ENCODE measurements at places on chromosomes 2 and 18.

DNA sequence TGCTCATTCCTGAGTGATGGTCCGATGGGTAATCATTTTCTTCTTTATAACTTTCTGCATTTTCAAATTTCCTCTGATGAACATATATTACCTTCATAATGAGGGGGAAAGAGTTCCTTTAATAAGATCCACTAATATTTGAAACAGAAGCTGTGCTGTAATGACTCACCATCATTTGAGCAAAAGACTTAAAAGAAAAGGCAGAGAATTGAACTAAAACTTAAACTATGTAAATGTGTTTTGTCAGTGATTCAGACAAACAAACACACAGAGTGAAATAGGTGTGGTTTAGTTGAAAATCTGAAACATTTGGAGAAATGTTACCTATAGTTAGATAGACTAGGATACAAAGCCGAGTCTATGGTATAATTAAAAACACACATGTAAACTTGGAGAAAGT lies 209.6 kb downstream of the STK39 start:
- no peak for DNase-seq
- H3K27ac ChIP-seq: no peak overlapping the region
- no peaks in the 10 kb centered on the region for H3K27me3 ChIP-seq
- peaks cover 47% of the 10 kb centered on the region for H3K4me1 ChIP-seq

GRCh38 chr2:72236445-72237067 lies 88.9 kb upstream of the CYP26B1 start:
- H3K4me3 ChIP-seq: no peak overlapping the region
- no peak for DNase-seq
- no peaks in the 10 kb centered on the region for H3K36me3 ChIP-seq
- no peak overlapping the region for H3K27ac ChIP-seq

DNA sequence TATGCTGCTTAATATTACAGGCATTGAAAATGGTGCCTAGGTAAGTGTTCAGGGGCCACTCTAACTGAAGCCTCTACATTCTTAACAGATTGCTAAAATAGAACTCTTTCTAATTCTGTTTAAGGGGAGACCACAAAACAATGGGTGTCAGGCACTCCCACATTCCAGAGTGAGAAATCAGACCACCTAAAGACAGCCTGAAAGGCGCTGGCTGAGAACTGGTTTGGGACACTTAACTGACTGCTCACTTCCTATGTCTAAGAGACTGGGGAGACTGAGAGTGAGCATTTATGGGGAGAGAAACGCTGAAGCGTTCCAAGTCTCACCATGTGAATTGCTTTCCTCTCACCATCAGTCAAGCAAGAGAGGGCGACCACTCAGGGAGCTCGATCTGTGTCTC lies 108.8 kb upstream of the ITGB6 start:
- no peak overlapping the region for H3K27ac ChIP-seq
- no peak overlapping the region for H3K4me3 ChIP-seq
- peaks cover under 1% of the 10 kb centered on the region for H3K4me1 ChIP-seq
- no peak for DNase-seq
- H3K36me3 ChIP-seq: peaks cover 24% of the 10 kb centered on the region
- no peaks in the 10 kb centered on the region for H3K27me3 ChIP-seq

- peaks cover 39% of the 10 kb centered on the region for H3K4me1 ChIP-seq
- H3K4me3 ChIP-seq: peak overlapping the region; percentile 38
- peak overlapping the region; percentile 68 for H3K27ac ChIP-seq
- H3K36me3 ChIP-seq: peaks cover 32% of the 10 kb centered on the region
- DNase-seq: no peak
- H3K27me3 ChIP-seq: no peaks in the 10 kb centered on the region
Observed at GRCh38 chr2:157837851-157838441, 38.2 kb downstream of the ACVR1 start.

- H3K27ac ChIP-seq: no peak overlapping the region
- H3K36me3 ChIP-seq: no peaks in the 10 kb centered on the region
- H3K4me3 ChIP-seq: no peak overlapping the region
- H3K27me3 ChIP-seq: no peaks in the 10 kb centered on the region
Observed at GRCh38 chr2:234821946-234822475, 129.8 kb upstream of the SH3BP4 start.

DNA sequence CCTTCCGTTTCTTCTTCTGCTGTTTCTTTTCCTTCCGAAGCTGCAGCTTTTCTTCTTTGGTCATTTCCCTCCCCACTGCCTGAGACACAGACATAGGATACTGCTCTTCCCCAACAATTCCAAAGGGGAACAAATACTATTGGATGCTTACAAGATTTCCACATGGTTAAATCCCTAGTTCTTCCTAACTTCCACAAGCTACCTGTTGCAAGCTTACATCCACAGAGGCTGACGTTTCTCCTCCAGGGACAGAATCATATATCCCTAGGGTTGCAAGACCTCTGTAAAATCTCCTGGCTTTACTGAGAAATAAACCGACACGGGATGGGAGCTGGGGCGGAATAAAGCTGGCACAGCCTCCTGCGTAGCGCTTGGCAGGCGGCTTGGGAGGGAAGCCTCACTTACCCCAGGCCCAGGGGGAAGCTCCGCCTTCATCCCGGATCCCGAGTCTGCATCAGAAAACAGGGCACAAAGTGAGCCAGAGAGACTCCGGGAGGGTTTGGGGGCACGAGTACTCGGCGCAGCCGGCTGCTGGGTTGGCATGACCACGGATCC lies 590 bp downstream of the EIF2B4 start:
- no peaks in the 10 kb centered on the region for H3K27me3 ChIP-seq
- H3K36me3 ChIP-seq: peaks cover 74% of the 10 kb centered on the region
- H3K27ac ChIP-seq: peak overlapping the region; percentile 82
- H3K4me1 ChIP-seq: peaks cover 23% of the 10 kb centered on the region
- DNase-seq: no peak

- DNase-seq: no peak
- no peaks in the 10 kb centered on the region for H3K36me3 ChIP-seq
- no peaks in the 10 kb centered on the region for H3K27me3 ChIP-seq
- H3K4me3 ChIP-seq: no peak overlapping the region
- no peak overlapping the region for H3K27ac ChIP-seq
Observed at GRCh38 chr2:8552293-8552801, 129.5 kb upstream of the ID2 start.

DNA sequence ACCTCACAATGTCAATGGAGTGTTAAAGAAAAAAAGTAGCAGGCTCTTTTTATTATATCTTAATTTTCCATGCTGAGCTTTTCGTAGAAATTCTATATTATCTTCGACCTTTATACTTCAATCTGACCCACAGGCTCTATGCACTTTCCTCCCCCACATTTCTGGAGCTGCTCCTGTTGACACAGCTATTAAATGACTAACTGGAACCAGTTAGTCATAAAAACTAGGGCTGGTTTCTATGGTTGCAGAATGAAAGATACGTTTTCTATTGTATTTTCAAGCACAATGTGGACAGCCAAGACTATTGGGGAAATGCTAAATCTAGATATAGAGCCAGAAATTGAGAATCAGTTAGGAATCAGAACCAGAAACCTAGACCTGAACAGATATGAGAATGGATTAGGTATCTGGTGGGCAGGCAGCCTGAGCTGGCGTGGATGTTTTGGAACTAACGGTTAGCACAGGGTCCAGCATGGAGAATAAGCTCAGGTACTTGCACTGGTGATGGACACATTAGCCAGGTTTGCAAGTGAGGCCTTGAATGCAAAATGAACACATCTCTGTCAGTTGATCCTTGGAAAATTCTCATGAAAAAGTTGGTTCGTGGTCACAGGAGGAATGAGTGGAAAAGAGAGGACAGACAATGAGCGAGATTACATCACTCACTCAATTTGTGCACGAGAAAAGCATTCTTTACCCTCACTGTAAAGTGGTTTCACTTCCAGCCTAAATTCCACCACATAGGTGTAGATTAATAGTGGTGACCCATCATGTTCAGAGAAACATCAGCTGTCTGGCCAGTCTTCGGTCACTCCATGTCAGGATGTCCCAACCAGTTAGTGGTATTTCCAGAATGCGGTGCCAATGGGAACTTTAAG lies 144.6 kb upstream of the EPHA4 start:
- H3K27ac ChIP-seq: peak overlapping the region; percentile 33
- H3K36me3 ChIP-seq: no peaks in the 10 kb centered on the region
- no peaks in the 10 kb centered on the region for H3K4me1 ChIP-seq
- no peak overlapping the region for H3K4me3 ChIP-seq

DNA sequence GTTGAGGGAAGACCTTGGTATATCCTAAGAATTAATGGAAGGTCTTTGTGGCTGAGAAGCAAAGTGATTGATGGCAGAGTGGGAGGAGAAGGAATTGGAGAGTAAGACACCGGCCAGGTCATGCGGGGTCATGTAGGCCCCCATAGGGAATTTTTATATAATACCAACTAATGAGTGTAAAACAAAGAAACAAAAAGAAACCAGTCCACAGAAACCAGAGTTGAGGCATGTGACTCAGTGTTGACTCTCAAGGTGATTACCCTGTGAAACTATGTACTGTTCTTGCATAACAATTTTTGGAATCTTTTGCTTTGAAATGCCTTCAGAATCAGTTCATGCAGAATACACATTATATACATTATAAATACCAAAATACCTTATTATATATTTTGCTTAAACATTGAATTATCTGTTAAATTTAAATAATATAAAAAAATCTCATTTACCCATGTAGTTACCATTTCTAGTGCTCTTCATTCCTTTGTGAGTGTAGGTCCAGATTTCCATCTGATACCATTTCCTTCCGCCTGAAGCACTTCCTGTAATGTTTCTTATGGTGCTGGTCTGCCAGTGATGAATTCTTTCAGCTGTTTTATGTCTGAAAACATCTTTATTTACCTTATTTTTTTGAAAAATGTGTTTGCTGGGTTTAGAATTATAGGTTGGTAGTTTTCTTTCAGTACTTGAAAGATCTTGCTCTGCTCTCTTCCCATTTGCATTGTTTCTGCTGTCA lies 8.6 kb downstream of the CLIP4 start:
- DNase-seq: no peak
- H3K36me3 ChIP-seq: peaks cover 66% of the 10 kb centered on the region
- H3K27ac ChIP-seq: no peak overlapping the region
- no peak overlapping the region for H3K4me3 ChIP-seq

GRCh38 chr2:45729753-45730512 lies 78.5 kb downstream of the PRKCE start:
- peaks cover 2% of the 10 kb centered on the region for H3K4me1 ChIP-seq
- DNase-seq: no peak
- no peak overlapping the region for H3K27ac ChIP-seq
- H3K4me3 ChIP-seq: no peak overlapping the region
- no peaks in the 10 kb centered on the region for H3K27me3 ChIP-seq

GRCh38 chr2:39534095-39534711 lies 97.1 kb upstream of the MAP4K3 start:
- no peak for DNase-seq
- H3K4me1 ChIP-seq: peaks cover 6% of the 10 kb centered on the region
- H3K27me3 ChIP-seq: peaks cover 5% of the 10 kb centered on the region
- H3K27ac ChIP-seq: no peak overlapping the region
- no peaks in the 10 kb centered on the region for H3K36me3 ChIP-seq

- H3K27ac ChIP-seq: peak overlapping the region; percentile 3
- DNase-seq: no peak
- peaks cover 45% of the 10 kb centered on the region for H3K4me1 ChIP-seq
- H3K27me3 ChIP-seq: no peaks in the 10 kb centered on the region
- H3K36me3 ChIP-seq: no peaks in the 10 kb centered on the region
Observed at GRCh38 chr2:44100351-44100750, 68.3 kb upstream of the PPM1B start.

GRCh38 chr18:28269750-28270149 lies 92.8 kb upstream of the CDH2 start:
- no peaks in the 10 kb centered on the region for H3K4me1 ChIP-seq
- H3K4me3 ChIP-seq: no peak overlapping the region
- no peaks in the 10 kb centered on the region for H3K36me3 ChIP-seq
- H3K27ac ChIP-seq: no peak overlapping the region
- no peak for DNase-seq

- peaks cover 22% of the 10 kb centered on the region for H3K4me1 ChIP-seq
- DNase-seq: no peak
- no peaks in the 10 kb centered on the region for H3K27me3 ChIP-seq
- H3K36me3 ChIP-seq: peaks cover 2% of the 10 kb centered on the region
- H3K4me3 ChIP-seq: no peak overlapping the region
- peak overlapping the region; percentile 77 for H3K27ac ChIP-seq
Observed at GRCh38 chr2:73886357-73886756, 6.5 kb upstream of the ACTG2 start.

DNA sequence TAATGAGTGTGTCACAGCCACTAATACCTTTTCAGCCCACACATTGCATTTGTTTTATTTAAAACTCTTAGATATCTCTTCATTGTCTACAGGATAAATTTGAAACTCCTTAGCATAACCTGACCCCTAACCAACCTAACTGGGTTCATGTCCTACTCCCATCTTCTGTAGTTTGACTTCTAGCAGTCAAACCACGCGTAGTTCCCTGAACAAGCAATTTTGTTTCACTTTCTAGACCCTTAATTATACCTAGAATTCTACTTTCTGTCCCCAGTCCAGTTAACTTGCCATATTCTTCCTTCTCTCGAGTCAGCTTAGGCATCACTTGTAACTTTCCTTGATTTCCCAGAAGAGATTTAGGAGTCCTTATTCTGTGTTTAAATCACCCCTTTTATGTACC lies 55.1 kb downstream of the RBBP8 start:
- H3K36me3 ChIP-seq: peaks cover 44% of the 10 kb centered on the region
- no peak for DNase-seq
- no peak overlapping the region for H3K27ac ChIP-seq
- no peaks in the 10 kb centered on the region for H3K4me1 ChIP-seq
- H3K4me3 ChIP-seq: no peak overlapping the region

- H3K27ac ChIP-seq: no peak overlapping the region
- H3K4me1 ChIP-seq: no peaks in the 10 kb centered on the region
- no peak overlapping the region for H3K4me3 ChIP-seq
- DNase-seq: no peak
- peaks cover 37% of the 10 kb centered on the region for H3K27me3 ChIP-seq
Observed at GRCh38 chr18:22783662-22784076, 149.5 kb upstream of the RBBP8 start.

DNA sequence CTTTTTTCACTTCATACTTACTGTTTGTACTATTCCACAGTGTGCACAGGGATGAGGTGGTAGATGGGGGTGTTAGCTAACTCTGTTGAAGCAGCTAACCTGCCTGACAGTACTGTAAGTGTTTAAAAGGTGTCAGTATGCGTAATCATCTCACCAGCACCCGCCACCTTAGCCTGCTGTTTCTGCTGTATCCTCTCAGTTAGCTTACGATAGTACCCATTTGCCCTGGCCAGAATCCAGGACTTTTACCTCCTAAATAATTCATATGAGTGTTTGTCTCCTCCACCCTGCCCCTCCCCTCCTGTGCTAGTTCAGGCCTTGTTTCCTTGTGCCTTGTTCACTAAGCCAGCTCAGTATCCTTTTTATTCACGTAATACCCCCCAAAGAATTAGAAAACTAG lies 34.2 kb downstream of the TRAPPC12 start:
- H3K4me1 ChIP-seq: no peaks in the 10 kb centered on the region
- H3K27ac ChIP-seq: no peak overlapping the region
- DNase-seq: no peak
